Suppressor macrophage treated with lipopolysaccharide for 1 hour (primary cell): ENCODE measurements at places on chromosomes 4 and X.

- peak; percentile 19 for DNase-seq
Measured at GRCh38 chrX:18353931-18354368, 538 bp downstream of the SCML2 start.

GRCh38 chrX:131910586-131910985 is 112.5 kb upstream of the STK26 start:
- DNase-seq = no peak

DNA sequence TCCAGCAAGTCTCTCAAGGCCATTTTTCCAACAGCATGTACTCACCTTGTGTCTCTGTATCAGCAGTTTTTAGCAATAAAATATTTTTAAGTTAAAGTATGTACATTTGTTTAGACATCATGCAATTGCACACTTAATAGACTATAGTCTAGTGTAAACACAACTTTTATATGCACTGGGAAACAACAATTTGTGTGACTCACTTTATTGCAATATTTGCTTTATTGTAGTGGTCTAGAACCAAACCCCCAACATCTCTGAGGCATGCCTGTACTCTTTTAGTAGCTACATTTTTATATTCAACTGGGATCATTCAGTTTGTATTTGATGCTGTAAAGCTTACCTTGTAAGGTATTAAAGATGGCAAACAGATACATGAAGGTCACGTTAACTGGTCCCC is 14.7 kb upstream of the PHKA2 start:
- no peak for DNase-seq

DNA sequence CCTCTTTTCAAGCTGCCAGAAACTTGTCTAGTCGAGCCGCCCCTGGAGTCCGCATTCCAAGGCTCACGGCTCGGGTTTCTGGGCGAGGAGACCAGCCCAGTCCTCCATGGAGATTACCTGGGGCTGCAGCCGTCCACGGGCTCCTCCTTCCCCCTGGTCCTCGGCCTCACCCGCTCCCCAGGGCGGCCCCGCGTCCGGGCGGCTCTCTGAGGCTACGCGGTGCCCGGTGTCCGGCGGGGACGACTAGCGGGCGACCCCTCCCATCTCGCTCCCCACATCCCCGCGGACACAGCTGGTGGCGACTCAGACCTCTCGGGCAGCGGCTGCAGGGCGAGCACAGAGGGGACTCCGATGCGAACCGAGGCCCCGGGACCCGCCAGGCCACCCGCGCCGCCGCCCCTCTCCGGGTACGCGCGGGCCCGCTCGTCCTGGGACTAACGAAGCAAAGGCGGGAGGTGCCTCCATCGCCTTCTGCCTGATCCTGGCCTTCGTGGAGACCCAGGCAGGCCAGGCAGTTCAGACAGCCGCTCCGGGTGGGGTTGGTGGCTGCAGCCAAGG is 159.4 kb downstream of the TRAM1L1 start:
- DNase-seq = no peak

DNA sequence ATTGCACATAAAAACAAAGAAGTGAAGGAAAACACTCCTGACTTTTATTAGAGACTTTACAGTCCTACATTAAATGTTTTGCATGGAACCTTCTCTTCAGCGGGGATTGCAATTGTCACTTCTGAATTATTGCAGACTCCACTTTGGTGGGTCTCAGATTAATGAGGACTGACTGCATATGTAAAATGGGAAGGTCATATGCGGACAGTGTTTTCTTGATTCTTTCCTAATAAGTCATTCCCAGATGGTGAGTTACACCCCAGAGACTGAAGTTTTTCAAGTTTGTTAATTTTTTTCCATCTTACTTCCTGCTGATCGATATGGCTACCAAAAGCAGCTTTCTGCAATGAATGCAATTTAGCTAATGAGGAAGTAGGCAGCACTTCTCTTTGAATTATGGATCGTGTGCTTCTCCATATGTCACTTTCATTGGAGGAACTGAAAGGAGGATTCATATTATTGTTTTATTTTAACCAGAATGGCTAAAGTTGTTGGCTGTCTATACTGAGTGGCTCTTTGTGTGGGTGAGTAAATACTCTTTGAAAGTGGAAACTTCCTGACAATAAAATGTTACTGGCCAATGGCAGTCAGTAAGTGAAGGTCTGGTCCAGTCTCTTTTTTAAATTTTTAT is 119.3 kb upstream of the CLNK start:
- DNase-seq = peak; percentile 35

- DNase-seq = no peak
Measured at GRCh38 chrX:107566604-107567262, 61.6 kb upstream of the PRPS1 start.

DNA sequence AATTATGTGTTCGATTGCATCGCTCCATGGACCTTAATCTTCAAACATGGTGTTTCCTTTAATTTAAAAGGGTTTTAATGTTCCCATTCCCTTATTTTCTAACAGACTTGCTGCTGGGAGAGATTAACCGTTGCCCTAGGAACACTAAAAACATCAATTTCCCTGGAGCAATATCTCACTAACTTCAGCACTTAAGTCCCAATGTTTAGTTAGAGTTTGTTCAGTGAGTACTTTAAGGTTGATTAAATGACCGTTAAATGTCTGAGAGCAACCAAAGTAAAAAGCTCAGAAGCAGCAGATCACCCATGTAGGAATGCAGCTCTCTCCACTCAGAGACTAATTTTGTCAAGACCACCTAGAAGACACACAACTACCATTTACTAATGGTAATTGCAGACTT is 111.2 kb upstream of the PDE5A start:
- DNase-seq = no peak

DNA sequence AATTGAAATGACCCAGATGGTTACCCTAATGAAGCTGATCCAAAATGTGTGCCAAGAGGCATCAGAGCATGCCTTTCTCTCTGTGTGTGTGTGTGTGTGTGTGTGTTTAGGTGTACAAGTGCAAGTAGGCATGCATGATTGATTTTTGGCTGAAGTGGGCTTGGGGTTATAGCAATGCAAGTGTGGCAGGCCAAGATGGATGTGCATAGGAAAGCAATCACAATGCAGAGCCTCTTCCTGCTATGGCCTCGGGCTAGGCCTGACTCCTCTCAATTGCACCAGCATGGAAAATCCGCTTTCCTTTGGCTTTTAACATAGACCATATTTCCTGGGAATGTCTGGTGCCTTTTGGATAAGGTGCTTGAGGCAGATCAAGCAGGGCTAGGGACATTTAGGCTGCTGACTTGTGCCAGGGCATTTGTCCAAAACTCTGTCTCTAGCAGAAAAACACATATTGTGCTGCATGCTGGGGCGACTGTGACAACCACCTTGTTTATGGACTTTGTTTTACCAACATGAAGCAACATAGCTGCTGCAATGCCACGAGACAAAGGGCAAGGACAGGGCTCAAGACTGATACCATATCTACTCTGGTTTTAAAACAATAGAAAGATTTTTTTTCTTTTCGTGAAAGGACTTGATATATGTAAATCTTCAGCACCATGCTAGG is 395.7 kb downstream of the RAPGEF2 start:
- DNase-seq = no peak

- DNase-seq = no peak
Measured at GRCh38 chr4:8503801-8504200, 63.2 kb downstream of the TRMT44 start.

DNA sequence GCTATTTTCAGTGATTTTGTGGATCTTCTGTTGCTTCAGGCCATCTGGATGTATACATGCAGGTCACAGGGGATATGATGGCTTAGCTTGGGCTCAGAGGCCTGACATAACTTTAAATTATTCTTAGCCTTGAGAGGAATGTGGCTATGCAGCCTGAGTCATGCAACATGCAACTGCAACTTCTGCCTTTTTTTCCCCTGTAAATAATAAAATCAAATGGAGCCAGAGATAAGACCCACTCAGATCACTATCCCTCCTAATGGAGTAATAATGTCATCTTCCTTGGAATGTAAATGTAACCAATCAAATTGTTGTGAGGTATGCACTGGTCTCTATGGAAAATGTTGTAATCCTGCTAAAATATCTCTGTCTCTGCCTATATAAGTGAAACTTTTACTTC is 54.9 kb downstream of the MAGEB17 start:
- DNase-seq = no peak

DNA sequence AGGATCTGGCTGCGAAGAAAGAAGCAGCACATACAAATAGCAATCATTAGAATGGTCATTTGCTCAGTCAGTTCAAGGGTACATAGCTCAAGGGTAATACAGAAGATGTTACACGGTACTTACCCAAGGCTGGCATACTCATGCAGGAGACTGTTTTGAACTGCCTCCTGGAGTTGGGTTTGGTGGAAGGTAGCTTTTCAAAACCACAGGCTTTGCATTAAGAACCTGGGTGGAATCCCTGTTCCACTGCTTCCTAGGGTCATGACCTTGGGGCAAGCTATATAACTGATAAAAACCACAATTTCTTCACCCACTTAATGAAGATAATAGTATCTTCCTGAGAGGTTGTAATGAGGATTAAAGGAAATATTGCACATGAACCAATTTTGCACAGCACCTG is 36.5 kb downstream of the TBC1D9 start:
- no peak for DNase-seq

DNA sequence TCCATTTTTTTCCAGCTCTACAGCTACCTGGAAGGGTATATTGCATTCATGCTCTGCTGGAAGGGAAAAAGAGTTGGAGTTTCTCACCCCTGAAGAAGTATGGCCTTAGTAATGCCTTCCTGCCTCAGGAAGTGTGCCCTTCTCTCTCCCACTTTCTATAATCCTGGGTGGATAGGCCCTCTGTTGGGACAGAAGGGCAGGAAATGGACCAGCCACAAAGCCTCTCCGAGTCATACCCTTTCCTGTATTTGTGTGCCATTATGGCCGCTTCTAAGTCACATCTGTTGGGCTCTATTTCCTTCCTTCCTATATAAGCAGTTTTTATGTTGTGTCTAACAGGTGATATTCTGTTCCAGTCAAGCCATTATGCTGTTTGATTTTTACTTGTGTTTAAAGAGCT is 74.8 kb upstream of the SMARCA5 start:
- no peak for DNase-seq

- no peak for DNase-seq
Measured at GRCh38 chr4:17316566-17316965, 195.3 kb downstream of the QDPR start.

DNA sequence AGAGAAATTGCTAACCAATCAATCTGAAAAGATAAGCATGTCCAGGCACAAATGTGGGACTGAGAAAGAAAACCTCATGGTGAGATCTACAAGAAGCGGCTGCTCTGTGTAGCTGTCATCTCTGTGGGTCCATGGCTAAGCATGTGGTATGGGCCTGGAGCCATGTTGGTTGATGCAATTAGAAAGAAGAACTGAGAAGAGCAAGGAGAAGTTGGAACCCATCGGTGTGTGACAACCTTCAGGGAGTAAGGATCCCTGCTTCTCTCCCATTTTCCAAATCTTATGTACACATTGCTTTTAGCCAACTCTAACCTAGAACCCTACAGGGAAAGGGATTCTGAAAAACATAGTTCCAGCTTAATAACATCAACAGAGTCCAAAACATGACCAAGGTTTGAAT is 890.2 kb downstream of the FSTL5 start:
- DNase-seq = no peak

GRCh38 chrX:129544780-129545179 is 4.7 kb downstream of the OCRL start:
- no peak for DNase-seq

GRCh38 chr4:36187723-36188333 is 56.5 kb downstream of the ARAP2 start:
- no peak for DNase-seq

GRCh38 chrX:136250191-136251040 is 784 bp downstream of the MAP7D3 start:
- peak; percentile 16 for DNase-seq

GRCh38 chr4:118329849-118330248 is 23.0 kb downstream of the PRSS12 start:
- DNase-seq = no peak

GRCh38 chr4:102533904-102534303 is 32.7 kb downstream of the NFKB1 start:
- no peak for DNase-seq

DNA sequence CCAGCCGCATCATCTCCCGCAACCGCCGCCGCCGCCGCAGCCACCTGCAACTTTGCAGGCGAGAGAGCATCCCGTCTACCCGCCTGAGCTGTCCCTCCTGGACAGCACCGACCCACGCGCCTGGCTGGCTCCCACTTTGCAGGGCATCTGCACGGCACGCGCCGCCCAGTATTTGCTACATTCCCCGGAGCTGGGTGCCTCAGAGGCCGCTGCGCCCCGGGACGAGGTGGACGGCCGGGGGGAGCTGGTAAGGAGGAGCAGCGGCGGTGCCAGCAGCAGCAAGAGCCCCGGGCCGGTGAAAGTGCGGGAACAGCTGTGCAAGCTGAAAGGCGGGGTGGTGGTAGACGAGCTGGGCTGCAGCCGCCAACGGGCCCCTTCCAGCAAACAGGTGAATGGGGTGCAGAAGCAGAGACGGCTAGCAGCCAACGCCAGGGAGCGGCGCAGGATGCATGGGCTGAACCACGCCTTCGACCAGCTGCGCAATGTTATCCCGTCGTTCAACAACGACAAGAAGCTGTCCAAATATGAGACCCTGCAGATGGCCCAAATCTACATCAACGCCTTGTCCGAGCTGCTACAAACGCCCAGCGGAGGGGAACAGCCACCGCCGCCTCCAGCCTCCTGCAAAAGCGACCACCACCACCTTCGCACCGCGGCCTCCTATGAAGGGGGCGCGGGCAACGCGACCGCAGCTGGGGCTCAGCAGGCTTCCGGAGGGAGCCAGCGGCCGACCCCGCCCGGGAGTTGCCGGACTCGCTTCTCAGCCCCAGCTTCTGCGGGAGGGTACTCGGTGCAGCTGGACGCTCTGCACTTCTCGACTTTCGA is 654 bp downstream of the ATOH1 start:
- no peak for DNase-seq

GRCh38 chr4:133555671-133556070 is 406.6 kb downstream of the PCDH10 start:
- no peak for DNase-seq

GRCh38 chrX:69051901-69052300 is 113.4 kb downstream of the PJA1 start:
- DNase-seq = no peak

GRCh38 chrX:120768681-120769080 is 107.0 kb downstream of the CT47B1 start:
- no peak for DNase-seq

DNA sequence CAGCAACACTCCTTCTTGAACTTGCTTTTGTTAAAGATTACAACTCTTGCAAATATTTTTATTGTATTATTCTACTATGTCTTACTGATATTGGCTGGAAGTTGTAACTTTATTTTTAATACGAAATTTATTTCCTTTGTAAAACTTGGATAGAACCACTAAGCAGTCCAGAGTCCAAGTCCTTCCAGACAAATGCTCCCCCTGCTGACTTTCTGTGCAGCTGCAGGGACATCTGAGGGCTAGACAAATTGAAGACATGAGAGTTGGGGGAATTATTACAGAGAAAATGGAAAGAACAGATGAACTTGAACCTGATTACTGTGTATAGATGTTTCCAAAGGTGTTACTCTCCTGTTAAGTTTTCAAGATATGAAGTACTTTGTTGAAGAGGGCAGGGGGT is 238.8 kb downstream of the GRIA3 start:
- no peak for DNase-seq

DNA sequence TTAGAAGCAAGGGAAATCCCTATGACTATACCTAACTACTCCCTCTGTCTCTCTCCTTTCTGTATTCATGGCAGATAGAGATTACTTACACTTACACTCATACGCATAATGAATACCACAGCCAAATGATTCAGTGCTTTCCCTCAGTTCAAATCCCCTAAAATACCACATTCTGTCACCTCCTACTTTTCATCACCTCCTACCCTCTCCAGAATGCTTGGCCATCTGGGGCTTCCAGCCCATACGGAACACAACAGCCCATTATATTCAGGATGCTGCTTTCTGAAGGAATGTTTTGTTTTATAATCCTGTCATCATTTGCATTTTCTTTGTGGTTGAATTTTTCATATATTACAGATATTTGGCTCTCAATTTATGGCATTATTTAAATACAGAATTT is 361.6 kb downstream of the GRIA2 start:
- DNase-seq = no peak
